ENCODE measurements at places on chromosomes 7 and 10. TPM values are rescaled to one million over a fixed set of nuclear protein-coding genes. Genes with fewer than 3 reads are reported as not detected.

- DNase-seq: no peak
Measured at GRCh38 chr10:97532935-97533671, 34.4 kb downstream of the UBTD1 start.

DNA sequence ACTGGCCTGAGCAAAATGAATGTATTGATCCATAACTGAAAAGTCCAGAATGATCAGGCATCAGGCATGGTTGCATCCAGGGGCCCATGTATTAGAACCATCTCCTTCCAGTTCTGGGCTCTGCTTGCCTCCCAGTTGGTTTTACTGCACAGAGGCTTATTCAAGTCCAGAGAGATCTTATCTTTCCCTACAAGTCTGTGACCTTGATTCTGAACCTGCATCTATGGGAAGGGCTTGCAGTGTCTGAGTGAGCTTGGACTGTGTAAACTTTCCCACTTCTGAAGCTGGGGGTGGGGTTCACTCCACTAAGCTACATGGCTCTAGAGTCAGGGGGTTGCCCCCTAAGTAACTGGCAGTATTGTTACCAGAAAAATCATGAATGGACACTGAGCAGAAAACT, 136.2 kb downstream of the TCF7L2 start:
- DNase-seq: peak; percentile 53

DNA sequence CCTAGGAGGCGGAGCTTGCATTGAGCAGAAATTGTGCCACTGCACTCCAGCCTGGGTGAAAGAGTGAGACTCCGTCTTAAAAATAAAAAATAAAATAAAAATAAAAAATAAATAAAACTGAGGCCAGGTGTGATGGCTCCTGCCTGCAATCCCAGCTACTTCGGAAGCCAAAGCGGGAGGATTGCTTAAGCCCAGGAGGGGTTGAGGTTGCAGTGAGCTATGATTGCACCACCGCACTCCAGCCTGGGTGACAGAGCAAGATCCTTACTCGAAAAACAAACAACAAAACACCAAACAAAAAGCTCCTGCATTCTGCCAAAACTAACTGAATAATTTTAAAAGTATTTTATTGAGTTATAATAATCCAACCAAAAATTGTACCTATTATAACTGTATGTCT, 36.2 kb downstream of the AGAP4 start:
- DNase-seq: no peak

GRCh38 chr7:106238830-106239229, 46.0 kb downstream of the NAMPT start:
- DNase-seq: no peak

- DNase-seq: peak; percentile 57
Measured at GRCh38 chr10:22927661-22928403, at the start of gene ARMC3. ARMC3 (plus strand) TSS chr10:22928053; CDS start chr10:22931997, 3,944 bp downstream.

The ELAPOR2 gene
- polyA plus RNA-seq: 35.6 TPM

The TRIM50 gene
- not detected for polyA plus RNA-seq

The FMC1 gene
- 23.5 TPM for polyA plus RNA-seq

The IKZF5 gene
- polyA plus RNA-seq: 4.5 TPM

All from endothelial cell of umbilical vein (primary cell).